ENCODE measurements at places on chromosomes 3 and 15.

- DNase-seq, result no peak
These were observed 306.5 kb upstream of the SLITRK3 start for GRCh38 chr3:165502707-165503106.

GRCh38 chr15:40567111-40567510 lies 2.0 kb upstream of the RPUSD2 start:
- DNase-seq, result no peak

DNA sequence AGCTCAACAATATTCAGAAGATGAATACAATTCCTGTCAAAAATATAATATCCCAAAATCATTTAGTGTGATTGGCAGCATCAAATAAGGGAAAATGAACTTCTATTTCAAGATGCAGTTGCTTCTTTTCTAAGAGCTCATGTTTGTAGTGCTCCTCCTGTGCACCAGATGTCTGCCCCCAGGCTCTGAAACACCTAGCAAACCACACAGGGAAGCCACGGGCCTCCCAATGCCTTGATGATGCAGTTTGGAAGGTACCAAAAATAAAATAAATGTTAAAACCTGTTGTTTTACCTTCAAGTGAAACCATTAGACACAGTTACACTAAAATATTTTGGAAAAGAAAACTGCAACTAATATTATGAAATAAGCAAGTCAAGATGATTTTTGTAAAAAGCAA lies 22.2 kb downstream of the CFAP20DC start:
- DNase-seq, result no peak

DNA sequence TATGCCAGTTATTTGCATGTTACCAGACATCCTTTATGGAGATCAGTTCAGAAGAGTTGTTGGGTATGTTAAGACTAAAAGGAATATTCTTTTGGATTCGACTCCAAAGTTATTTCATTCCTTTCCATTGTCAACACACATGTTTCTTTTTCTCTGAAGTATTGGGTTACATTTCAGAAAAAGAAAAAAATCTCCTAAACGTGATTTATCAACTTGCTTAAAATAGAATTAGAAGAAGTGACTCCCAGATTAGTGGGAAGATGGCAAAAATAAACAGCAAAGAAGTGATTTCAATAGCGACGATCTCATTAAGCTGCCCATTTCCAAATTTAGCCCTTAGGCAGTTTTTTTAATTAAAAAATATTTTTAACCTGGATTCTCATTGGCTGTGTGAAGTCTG lies 85.4 kb downstream of the TIGIT start:
- DNase-seq, result no peak

DNA sequence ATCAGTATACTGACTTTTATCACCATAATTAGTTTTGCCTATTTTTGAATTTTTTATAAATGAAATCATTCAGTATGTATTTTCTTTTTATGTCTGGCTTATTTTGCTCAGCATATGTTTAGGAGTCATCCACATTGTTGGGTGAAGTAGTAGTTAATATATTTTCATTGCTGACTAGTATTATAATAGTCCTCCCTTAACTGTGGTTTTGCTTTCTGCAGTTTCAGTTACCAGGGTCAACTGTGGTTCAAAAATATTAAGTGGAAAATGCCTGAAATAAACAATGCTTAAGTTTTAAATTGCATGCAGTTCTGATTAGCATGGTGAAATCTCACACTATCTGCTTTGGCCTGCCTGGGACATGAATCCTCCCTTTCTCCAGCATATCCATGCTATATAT lies 39.5 kb upstream of the PRR23C start:
- no peak for DNase-seq

DNA sequence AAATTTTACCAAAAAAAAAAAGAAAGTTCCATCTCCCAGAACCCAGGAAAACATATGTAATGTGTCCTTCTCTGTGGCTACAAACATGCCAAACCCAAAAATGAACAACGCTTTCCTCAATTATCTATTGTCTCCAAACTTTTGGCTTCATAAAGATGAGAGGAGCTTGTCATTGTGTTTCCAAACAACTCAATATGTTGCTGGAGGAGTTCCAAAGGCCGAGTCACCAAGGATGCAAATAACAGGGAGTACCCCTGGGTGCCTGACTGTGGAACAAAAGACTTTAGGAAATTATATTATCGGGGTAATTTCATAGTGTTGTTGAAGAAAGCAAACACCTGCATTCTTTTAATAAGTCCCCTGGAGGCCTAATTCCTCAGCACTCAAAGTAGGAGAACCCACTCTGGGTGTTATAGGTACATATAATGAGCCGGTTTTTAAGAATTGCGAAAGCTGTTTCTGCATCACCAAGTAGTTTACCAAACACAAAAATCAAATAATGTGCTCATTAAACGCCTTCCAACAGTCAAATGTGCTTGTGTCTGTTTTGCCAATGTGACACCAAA lies 206.3 kb upstream of the PRICKLE2 start:
- DNase-seq, result no peak

- no peak for DNase-seq
These were observed 47.3 kb upstream of the ALDH1A3 start for GRCh38 chr15:100832149-100832942.

GRCh38 chr3:60708191-60708975 lies 542.9 kb downstream of the FHIT start:
- no peak for DNase-seq

GRCh38 chr3:37500518-37500917 lies 326.1 kb upstream of the LRRFIP2 start:
- DNase-seq, result no peak

DNA sequence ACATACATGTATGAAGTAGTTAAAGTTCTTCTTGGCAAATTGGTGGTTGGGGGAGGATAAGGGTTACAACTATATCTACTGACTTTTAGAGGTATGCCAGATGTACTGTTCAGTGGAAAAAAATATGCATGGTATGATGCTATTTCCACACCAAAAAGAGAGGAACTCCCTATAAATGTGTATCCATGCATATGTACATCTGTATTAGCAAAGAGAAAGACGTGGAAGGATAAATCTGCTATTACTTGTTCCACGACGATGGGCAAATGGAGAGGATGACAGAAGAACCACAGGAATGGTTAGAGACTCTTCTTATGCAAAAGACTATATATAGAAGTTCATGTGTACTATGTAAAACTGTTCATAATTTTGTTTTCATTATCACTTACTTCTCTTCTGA lies 197.6 kb downstream of the RORA start:
- no peak for DNase-seq

DNA sequence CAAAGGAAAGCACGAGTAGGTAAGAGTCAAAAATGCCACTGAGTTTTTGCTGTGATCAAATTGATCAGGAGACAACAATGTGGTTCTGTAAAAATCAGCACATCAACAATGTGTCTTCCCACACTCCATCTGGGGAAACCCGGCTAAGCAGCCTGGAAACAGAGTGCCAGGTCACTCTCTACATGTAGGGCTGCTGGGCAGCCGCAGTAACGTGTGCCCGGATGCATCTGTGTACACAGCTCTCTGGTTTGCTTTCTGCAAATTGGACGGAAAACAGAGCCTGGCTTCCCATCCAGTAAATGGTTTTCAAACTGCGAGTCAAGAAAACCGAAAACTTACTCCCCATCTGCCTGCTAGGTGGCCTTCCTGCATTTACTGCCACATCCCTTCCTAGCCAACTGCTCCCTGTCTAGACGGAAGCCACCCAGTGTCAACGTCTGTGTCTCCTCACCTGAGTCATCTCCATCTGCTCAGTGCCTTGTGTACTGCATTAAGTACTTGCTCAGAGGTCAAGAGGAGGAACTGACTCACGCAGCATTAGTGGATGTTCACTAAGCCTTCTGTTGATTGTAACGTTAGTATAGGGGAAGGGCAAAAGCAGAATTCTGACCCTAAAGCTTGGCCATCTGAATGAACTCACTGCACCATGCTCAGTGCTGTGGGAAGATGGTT lies 124.1 kb downstream of the TJP1 start:
- DNase-seq, result no peak

DNA sequence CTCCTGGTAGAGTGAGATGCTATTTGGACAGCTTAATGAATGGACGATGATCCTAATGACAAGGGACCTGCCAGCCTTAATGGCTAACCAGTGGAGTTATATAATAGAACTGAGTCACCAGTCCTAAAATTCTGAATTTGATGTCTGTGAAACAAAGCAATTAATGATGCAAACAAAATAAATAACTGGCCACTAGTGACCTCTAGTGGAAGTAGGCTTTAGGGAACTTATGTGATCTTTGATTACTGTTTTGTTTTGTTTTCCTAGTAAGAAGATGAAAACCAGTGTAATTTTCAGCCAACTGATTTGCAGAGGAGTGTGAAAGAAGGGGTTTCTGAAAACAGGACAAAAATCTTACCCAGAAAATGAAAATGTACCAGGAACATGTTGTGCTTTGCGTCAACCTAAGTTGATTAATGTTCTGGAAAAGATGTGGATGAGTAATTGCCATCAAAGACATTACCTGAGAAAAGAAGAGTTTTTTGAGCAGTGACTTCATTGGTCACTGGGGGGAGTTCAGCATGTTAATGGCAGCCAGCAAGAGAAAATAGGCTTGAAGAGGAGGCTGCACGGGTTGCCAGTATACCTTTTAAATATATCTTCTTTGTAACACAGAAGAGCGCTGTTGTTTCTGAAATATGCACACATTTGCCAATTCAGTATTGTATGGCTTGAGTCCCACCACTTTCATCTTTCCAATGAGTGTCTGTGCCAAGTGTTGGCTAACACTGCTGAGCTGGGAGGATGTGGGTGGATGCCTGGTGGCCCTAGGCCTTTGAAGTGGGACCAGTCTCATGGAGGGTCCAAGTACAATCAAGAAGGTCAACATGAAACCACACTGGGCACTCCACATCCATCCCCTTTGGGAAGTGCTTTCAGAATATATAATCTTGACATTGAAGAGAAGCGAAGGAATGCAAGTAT lies 9.3 kb downstream of the VEPH1 start:
- no peak for DNase-seq

DNA sequence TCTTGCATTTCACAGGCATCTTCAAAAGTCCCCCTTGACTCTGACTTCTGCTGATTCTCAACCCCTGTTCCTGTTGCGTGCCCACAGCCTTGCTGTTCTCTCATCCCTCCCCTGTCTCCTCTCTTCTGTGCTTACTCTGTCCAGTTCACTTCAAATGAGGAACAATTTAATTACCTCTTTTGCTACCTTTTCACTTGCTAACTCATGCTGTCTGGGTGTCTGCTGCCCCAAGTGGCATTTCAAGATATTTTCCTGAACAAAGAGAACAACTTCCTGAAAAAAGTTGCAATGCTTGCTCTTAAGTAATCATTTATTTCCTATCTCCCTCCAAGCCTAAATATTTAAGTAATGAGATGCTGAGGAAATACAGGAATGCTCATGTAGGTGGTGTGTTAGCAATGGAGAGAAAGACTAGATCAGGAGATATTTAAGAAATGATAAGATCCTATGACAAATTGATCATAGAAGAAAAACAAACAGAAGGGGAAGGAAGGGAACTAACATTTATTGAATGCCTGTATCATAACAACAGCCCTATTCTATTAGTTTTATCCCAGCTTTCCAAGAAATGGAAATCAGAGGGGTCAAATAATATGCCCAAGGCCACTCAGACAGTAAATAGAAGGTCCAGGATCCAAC lies 42.2 kb downstream of the SV2B start:
- no peak for DNase-seq

DNA sequence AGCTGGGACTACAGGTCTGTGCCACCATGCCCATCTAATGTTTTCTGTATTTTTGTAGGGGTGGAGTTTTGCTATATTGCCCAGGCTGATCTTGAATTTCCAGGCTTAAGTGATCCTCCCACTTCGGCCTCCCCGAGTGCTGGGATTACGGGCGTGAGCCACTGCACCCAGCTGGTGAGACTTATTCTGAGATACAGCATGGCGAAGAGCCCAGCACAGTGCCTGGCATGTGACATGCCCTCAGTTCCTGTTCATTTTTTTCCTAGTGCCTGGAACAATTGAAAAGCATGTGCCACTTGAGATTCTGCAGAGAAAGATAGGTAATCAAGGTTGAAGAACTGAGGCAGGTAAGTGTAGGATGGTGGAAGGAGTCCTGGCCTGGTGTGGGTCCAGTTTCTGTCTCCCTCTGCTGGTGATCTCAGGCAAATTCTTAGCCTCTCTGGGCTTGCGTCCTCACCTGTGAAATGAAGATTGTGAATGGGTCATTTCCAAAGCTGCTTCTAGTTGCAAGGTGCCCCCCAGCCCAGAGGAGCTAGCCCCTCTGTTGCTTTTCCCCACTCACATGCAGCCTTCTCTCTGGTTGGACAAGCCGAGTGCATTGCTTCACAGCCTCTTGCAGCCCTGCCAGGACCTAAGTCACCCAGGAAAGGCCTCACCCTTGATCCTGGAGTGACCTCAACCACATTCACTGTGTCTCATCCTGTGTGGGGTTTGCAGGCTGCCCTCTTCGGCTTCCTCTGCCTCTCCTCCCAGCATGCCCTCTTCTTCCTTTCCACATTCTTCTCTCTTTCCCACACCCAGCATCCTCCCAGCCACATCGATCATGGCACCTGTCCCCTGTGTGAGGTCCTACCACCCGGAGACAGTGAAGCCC lies 4.3 kb upstream of the RHCG start:
- no peak for DNase-seq

- no peak for DNase-seq
These were observed 4.5 kb downstream of the ESYT3 start for GRCh38 chr3:138438896-138439295.

GRCh38 chr3:129605203-129605921 lies 1.1 kb downstream of the PLXND1 start:
- peak; percentile 17 for DNase-seq

DNA sequence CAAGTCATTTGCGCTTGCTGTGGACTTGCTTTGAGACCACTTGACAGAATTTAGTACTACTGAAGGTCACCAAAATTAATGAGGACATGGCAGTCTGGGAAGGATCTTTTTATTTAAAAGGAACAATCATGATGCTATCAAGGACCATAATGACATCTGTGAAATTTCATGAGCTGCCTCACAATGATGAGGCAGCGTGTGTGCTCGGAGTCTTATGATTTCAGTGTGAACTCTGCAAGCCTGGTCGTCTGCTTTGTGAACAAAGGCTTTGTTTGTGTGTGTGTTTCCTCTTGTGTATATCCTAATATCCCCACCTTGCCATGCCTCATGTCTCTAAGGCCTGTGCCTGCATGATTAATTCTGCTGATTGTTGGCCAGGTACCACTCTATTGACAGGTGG lies 46.7 kb downstream of the RAD54L2 start:
- no peak for DNase-seq

DNA sequence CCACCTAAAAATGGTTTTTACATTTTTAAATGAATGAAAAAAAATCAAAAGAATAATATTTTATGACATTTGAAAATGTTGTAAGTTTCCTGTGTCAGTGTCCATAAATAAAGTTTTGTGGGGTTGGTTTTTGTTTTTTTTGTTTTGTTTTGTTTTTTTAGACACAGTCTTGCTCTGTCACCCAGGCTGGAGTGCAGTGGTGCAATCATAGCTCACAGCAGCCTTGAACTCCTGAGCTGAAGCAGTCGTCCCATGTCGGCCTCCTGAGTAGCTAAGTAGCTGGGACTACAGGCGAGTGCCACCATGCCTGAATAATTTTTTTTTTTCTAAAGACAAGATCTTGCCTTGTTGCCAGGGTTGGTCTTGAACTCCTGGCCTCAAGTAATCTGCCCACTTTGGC lies 2.8 kb upstream of the GLB1 start:
- DNase-seq, result no peak

GRCh38 chr15:73284090-73284716 lies 84.6 kb downstream of the HCN4 start:
- DNase-seq, result no peak
